Hippocampal formation (tissue), 2 donors: ENCODE measurements at places on chromosomes 1 and 21.

DNA sequence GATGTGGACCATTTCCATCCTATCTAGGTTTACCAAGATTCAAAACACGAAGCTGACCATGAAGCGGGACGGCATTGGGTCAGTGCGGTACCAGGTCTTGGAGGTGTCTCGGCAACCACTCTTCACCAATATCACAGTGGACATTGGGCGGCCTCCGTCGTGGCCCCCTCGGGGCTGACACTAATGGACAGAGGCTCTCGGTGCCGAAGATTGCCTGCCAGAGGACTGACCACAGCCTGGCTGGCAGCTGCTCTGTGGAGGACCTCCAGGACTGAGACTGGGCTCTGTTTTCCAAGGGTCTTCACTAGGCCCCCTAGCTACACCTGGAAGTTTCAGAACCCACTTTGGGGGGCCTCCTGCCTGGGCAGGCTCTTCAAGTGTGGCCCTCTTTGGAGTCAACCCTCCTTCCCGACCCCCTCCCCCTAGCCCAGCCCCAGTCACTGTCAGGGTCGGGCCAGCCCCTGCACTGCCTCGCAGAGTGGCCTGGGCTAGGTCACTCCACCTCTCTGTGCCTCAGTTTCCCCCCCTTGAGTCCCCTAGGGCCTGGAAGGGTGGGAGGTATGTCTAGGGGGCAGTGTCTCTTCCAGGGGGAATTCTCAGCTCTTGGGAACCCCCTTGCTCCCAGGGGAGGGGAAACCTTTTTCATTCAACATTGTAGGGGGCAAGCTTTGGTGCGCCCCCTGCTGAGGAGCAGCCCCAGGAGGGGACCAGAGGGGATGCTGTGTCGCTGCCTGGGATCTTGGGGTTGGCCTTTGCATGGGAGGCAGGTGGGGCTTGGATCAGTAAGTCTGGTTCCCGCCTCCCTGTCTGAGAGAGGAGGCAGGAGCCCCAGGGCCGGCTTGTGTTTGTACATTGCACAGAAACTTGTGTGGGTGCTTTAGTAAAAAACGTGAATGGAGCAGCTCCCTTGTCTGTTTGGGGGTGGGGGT is 864 bp upstream of the CCDC24 start:
- DNase-seq = no peak

GRCh38 chr1:198291036-198291435 is 134.2 kb downstream of the NEK7 start:
- DNase-seq = no peak

DNA sequence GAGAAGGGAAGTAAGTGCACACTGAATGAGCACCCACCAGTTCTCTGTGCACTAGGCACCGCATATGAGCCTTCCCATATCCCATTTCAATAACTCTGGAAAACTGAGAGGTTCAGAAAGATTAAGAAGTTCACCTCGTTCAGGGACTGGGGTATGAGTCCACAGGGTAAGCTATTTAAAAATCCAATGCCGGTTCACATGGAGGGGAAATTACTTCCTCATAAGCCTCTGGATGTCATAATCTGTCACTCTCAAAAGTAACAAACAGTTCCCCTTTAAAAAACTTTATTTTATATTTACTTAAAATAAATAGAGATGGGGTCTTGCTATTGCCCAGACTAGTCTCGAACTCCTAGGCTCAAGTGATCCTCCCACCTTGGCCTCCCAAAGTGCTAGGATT is 1.9 kb downstream of the OR2B11 start:
- DNase-seq = no peak

DNA sequence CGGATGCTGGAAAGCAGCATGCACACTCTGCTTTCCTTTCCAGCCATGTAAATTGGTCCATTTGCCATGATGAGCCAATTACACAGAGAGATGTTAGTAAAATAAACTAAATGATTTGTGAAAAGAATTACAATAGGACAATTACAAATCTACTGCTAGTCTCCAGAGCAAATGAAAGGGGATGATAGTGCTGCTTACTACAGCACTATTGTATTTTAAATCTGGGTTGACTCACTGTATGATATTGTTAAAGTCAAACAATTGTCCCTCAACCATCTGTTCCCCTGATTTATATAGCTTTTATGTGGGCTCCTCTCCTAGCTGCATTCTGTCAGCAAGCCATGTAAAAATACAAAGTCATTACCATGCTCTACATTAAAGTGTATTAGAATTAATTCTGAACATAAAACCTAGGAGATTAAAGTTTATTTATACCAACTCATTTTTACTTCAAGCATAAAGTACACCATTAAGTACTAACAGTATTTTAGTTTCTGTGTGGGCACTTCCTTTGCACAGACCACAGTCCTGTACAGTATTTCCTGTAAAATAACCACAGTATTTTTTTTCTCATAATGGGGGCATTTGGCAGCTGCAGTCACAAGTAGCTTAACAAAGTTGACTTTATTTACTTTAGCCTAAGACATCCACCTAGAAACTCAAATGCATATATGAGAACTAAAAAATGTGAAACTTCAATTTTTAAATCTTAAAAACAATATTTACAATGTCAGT is 135.8 kb downstream of the VAV3 start:
- DNase-seq = no peak

DNA sequence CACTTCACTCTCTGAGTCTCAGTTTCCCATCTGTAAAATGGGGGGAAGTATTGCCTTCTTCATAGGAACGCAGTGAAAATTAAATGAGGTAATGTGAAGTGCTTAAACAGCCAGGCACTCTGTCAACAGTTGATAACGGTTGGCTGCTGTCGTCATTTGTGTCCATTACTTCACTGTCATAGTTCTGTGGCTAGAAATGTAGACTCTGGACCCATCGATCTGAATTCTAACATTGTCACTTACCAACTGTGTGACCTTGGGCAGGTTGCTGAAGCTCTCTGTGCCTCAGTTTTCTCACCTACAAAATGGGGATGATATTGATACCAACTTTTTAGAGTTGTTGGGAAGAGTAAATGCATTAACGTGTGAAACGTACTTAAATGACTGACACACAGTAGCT is 152.6 kb downstream of the PTPRU start:
- no peak for DNase-seq

DNA sequence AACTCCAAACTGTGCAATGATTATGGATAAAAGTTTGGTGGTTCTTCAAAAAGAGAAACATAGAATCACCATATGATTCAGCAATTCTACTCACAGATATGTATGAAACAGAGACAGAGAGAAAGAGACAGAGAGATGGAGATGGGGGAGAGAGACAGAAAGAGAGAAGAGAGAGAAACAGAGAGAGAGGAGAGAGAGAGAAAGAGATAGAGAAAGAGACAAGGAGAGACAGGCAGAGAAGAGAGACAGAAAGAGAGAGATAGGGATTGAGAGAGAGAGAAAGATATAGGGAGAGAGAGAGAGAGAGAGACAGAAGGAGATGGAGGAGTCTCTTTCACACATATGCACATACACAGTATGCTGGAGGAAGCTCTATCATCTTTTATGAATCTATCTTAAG is 87.8 kb downstream of the DISC1 start:
- no peak for DNase-seq

DNA sequence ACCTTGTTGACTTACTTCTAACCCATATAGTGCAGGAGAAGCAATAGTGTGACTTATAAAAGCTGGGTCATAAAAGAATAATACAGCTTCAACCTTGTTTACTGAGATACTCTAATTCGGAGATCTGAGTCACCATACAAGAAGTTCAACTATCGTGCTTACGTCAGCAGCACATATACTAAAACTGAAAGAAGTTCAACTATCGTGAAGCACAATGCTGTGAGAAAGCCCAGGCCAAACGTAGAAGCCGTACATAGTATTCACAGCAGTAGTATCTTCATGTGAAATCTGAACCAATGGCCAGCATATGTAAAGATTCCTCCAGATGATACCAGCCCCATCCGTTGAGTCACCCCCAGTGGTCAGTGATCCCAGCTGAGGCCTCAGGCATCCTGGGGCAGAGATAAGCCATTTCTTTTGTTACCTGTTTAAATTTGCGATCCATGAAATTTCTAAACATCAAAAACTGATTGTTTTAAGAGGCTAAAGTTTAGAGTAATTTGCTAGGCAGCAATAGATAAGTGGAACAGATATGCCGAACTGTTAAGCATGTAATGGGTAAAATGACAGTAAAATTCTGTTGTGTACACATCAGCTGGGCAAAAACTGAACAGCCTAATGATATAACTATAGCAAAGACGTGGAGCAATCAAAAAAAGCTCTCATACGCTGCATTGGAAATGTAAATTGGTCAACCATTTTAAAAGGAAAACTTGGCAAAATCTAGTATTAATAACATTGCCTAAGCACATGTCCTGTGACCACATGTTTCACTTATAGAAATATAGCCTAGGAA is 53.9 kb upstream of the SAMD13 start:
- no peak for DNase-seq

- DNase-seq = no peak
Measured at GRCh38 chr1:3026581-3027391, 5.5 kb downstream of the ACTRT2 start.

GRCh38 chr1:85611425-85611824 is 30.9 kb downstream of the CCN1 start:
- no peak for DNase-seq

GRCh38 chr1:183609759-183610452 is 19.6 kb upstream of the NCF2 start:
- no peak for DNase-seq

- DNase-seq = peak; percentile 30
Measured at GRCh38 chr1:244254467-244254866, 197.2 kb downstream of the ADSS2 start.

GRCh38 chr1:227120826-227121225 is 180.7 kb downstream of the COQ8A start:
- DNase-seq = no peak

GRCh38 chr21:36005018-36005417 is 55.3 kb downstream of the SETD4 start:
- no peak for DNase-seq

GRCh38 chr1:111481387-111482221 is 7.8 kb downstream of the C1orf162 start:
- DNase-seq = peak; percentile 84

DNA sequence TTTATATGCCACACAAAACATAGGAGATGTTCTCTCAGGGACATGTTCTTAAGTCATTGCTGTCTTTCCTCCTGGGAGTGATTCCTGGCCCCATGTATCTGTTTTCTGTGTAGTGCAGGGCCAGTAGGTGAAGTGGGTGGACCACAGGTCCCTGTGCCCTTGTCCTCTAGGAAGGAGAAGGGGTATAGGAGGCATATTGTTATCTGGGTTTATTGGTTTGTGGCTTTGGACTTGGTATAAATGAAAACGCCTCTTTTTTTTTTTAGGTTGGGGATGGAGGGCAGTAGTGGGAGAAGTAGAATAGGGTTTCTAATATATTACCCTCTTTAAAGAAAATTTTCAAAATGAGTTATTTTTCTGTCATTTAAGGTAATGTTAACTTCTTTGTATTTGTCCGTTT is 29.4 kb downstream of the DYRK1A start:
- DNase-seq = no peak

GRCh38 chr1:58782178-58783089 is 1.4 kb downstream of the JUN start:
- DNase-seq = peak; percentile 66

- no peak for DNase-seq
Measured at GRCh38 chr1:117534995-117535467, 70.8 kb upstream of the TENT5C start.

DNA sequence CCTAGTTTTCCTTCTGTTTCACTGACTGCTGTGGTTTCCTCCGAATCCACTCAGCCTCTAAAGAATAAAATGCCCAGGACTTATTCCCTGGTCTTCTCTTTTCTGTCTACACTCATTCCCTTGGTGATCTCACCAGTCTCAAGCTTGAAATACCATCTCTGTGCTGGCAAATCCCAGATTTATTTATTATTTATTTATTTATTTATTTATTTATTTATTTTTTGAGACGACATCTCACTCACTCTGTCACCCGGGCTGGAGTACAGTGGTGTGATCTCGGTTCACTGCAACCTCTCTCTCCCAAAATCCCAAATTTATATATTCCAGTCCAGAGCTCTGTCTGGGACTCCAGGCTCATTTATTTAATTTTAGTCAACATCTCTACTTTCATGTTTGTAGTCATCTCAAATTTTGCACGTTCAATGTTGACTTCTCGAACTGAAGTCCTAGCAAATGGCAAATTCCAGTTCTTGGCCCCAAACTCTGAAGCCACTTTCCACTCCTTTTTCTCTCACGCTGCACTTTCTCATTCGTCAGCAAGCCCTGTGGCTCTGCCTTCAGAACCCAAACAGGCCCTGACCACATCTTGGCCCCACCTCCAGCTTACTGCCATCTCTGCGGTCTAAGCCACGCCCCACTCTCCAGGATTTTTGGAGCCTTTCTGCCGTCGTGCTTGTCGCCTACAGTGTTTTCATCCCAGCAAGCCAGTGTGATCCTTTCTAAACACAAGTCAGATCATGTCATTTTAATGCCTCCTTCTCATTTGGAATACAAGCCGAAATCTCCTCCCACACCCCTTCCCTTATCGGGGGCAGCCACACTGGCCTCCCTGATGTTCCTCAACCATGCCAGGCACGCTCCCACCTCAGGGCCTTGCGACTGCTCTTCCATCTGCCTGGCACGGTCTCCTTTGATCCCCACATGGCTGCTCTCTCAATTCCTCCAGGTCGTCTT is 14.2 kb upstream of the TENT5B start:
- DNase-seq = no peak

- DNase-seq = no peak
Measured at GRCh38 chr1:232459087-232459486, 170.8 kb downstream of the SIPA1L2 start.

GRCh38 chr1:12677565-12677964 is 33.7 kb downstream of the AADACL4 start:
- peak; percentile 3 for DNase-seq

- no peak for DNase-seq
Measured at GRCh38 chr1:159977364-159978106, 23.5 kb upstream of the SLAMF9 start.

DNA sequence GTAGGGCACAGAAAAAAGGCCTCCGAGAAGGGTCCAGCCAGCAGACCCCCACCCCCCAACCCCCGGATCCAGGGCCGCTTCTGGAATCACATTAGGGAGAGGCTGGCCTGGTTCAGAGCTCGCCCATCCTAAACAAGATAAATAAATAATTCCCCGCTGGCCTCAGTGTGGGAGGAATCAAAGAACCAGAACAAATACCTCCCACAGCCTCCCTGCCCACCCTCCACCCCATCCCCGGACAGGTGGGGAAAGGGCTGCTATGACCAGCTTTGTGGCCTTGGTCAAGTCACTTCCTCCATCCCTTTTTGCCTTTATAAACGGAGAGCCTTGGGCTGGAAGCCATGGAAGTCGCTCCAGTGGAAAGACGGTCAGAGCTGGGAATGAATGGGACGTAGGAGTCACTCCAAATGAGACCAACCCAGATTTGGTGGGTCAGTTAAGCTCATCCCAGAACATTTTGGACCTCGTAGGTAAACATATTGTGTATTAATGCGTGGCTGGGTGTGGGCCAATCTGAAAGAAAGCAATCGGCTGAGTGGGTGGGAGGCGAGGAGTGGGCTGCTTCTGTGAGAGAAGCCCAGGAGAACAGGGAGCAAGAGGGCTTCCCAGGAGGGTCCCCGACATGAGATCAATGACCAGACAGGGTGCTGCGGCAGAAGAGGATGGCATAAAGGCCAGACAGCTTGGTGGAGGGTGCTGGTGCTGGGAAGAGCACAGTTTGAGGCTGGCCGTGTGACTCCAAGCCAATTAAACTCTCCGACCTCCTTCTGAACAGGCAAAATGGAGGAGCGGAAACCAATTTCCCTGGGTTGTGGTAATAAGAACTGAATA is 63.3 kb downstream of the MEF2D start:
- DNase-seq = no peak
